ENCODE measurements at places on chromosomes 7 and 10. TPM values are rescaled to one million over a fixed set of nuclear protein-coding genes. Genes with fewer than 3 reads are reported as not detected.

ANXA8L1 gene
- total RNA-seq = 0.29 TPM

TRIM73 gene
- 0.36 TPM for total RNA-seq

GJD4 gene
- under 0.01 TPM for total RNA-seq

- H3K27ac ChIP-seq = no peak overlapping the region
- no peaks in the 10 kb centered on the region for H3K27me3 ChIP-seq
- peak; percentile 56 for DNase-seq
- no peak overlapping the region for H3K4me3 ChIP-seq
- no peaks in the 10 kb centered on the region for H3K36me3 ChIP-seq
Measured at GRCh38 chr10:29703271-29703670, 68.5 kb upstream of the SVIL start.

- no peak overlapping the region for H3K4me3 ChIP-seq
- H3K27ac ChIP-seq = no peak overlapping the region
- H3K36me3 ChIP-seq = no peaks in the 10 kb centered on the region
- DNase-seq = no peak
Measured at GRCh38 chr7:117767951-117768350, 105.3 kb downstream of the CTTNBP2 start.
